ENCODE measurements at places on chromosomes 5 and 9.

- DNase-seq, result no peak
Observed at GRCh38 chr9:92723299-92723625, 41.4 kb downstream of the BICD2 start.

GRCh38 chr9:91034976-91035824 is 233.6 kb downstream of the SYK start:
- DNase-seq, result no peak

DNA sequence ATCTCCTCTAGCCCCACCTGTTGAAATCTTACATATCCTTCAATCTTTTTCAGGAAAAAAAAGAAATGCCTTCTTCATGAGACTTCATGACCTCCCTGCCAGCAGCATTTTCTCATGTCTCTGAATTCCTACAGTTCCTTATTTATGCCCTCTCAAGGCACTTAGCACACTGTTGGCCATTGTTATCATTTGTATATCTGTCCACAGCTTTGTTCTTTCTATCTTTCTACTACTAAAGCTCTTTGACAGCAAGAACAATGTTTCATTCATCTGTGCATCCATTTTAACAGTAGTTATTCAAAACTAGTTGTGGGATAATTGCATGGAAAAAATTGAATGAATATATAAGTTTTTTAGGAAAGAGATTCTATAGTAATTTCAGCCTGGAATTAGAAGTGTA is 20.9 kb upstream of the GZMA start:
- no peak for DNase-seq

- DNase-seq, result no peak
Observed at GRCh38 chr9:114386361-114386885, 1.4 kb downstream of the AKNA start.

DNA sequence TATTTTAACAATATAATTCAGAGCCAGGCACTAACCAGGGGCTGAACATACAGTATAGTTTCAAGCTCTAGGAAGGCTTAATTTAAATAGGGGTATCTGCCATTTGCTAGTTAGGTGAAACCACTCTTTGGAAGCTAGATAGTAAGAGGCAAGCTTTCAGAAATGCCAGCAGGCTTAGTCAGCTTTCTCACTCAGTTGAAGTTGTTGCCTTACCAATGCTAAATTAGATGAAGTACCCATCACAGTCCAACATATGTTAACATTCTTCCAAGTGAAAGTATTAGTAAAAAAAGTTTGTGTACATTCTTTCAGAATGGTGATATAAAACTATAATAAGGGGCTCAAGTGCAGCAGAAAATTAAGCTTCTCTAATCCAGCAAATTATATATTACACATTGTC is 215.0 kb downstream of the CNTLN start:
- DNase-seq, result no peak

- no peak for DNase-seq
Observed at GRCh38 chr9:127853312-127854183, 910 bp downstream of the ENG start.

GRCh38 chr5:55694152-55694830 is 17.8 kb downstream of the SLC38A9 start:
- no peak for DNase-seq

DNA sequence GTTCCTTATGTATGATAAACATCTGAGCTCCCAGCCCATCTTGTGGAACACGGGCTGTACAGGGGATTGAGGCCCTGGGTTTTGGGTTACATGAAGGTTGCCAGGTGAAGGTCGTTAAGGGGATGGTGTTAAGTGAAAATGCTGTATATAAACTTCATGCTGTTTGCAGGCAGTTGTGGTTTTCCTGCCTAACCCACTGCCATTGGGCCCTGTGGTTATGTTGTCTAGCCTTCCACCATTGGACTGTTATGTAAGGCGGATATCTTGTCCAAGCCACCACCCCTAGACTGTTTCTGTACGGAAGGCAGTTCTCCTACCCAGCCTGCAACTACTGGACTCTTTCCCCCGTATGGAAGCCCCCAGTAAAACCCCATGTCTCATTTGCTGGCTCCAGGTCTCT is 246.1 kb downstream of the KIF4B start:
- no peak for DNase-seq

DNA sequence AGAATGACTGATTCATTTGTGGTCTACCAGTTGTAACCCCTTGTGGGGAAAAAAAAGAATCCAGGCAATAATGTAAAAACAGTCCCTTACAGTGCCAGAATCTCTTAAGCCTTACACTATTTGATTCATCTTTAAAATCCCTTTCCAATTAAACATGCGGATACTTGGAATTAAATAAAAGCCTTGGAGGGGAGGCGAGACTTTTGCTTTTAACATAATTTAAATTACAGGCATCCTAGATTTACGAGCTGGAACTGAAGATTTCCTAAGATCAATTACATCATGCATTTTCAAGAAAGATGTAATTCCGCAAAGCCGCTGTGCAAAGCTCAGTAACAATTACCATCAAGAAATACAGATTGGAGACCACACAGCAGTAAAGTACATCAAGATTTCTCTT is 370.2 kb downstream of the MTRR start:
- no peak for DNase-seq

GRCh38 chr9:2181792-2182191 is 166.6 kb downstream of the SMARCA2 start:
- DNase-seq, result no peak

DNA sequence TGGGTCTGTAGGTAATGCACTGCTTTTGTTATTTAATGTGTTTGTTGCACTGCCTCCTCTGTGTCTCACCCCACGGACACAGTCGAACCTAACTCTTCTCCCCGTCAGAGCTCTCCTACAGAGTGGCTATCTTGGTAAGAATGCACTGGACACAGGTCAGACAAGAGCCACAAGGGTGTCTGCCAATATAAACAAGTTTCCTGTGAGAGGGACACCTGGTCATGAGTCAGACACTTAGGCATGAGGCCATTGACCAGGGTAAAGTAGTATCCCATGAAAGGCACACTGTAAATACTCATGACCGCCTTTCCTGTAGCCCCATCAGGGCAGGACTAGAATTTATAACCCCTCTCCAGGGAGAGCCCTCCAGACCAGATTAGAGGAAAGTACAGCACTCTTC is 115.5 kb downstream of the SLC12A2 start:
- DNase-seq, result no peak

DNA sequence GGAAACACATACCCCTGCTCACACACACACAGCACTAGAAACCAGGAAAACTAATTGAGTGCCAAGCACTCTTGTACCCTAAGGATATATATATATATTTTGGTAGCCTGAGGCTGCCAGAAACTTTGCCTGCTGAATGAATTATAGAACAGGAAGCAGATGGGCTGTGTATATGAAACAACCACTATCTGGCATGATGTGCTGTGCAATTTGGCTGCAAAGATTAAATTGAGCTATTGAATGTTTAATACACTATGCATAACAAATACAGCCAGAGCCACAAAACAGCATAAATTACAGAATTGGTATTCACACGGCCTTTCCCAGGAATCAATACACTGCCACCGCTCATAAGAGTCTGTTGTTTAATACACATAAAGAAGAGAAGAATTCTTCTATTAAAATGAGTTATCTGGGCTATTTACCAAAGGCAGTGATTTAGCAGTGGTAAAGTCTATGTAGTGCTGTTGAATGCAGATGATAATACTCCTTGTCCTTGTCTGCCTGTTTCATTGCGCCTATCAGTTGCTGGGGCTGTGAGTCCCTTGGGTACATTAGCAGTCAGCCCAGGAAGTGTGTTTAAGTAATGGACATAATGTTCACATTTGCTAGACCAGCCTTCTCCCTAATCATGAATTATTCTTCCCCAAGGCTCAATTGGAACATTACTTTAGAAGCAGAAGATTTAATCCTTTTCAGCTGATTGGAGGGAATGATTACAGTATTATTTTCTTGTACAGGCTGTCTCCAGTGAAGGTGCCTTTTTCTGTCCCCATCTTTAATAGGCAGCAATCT is 294.3 kb downstream of the TLE1 start:
- no peak for DNase-seq

DNA sequence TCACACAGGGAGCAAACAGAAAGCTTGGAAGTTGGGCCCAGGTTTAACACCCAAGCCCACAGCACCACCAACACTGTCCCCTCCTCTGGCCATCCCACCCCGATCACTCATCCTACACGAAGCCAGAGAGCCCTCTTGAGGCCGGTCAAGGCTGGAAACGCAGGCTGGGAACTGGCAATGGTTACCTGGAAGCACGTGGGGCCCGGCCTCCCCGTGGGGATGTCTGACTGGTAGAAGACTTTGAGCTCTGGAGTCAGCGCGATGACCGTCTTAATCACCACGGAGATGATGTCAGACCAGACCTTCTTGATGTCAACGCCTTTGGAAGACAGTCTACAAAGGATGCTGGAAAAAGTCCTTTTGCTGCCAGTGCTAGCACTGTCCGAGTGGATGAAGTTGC is 104.1 kb downstream of the TTLL11 start:
- DNase-seq, result no peak

- no peak for DNase-seq
Observed at GRCh38 chr5:4013106-4013898, 417.7 kb downstream of the IRX1 start.

DNA sequence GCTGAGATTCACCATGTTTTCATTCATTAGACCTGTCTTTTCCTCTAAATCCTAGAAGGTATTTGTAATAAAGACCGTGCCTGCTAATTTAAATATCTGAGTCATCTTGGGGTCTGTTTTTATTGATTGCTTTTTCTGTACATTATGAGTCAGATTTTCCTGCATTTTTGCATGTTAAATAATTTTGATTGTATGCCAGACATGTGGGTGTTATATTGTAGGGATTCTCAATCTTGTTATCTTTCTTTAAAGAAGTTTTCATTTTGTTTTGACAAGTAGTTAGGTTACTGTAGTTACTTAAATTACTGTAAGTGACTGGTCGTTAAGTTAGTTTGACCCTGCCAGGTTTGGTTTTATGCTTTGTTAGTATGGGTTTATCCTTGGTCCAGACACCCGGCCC is 35.1 kb downstream of the EXOSC2 start:
- no peak for DNase-seq

GRCh38 chr5:61020415-61020814 is 75.4 kb downstream of the NDUFAF2 start:
- DNase-seq, result no peak

GRCh38 chr9:6777213-6777902 is 19.6 kb downstream of the KDM4C start:
- DNase-seq, result no peak

- no peak for DNase-seq
Observed at GRCh38 chr5:168696611-168697010, 117.4 kb upstream of the PANK3 start.

DNA sequence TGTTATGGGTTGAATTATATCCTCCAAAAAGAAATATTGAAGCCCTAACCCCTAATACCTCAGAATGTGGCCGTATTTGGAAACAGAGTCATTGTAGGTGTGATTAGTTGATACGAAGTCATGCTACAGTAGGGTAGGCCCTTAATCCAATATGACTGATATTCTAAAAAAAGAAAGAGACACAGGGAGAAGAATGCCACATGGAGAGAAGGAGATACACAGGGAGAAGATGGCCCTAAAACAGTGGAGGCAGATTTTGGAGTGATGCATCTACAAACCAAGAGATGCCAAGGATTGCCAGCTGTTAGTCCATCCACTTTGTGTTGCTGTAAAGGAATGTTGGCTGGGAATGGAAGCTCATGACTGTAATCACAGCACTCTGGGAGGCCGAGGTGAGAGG is 21.3 kb downstream of the ARRDC3 start:
- no peak for DNase-seq

GRCh38 chr5:65076251-65076869 is 307.6 kb downstream of the CWC27 start:
- DNase-seq, result peak; percentile 3

GRCh38 chr5:151222790-151223446 is 974 bp downstream of the CCDC69 start:
- DNase-seq, result no peak

- no peak for DNase-seq
Observed at GRCh38 chr9:79570448-79571308, 1.1 kb upstream of the TLE4 start.

- DNase-seq, result no peak
Observed at GRCh38 chr5:134075102-134075501, 39.4 kb upstream of the TCF7 start.

DNA sequence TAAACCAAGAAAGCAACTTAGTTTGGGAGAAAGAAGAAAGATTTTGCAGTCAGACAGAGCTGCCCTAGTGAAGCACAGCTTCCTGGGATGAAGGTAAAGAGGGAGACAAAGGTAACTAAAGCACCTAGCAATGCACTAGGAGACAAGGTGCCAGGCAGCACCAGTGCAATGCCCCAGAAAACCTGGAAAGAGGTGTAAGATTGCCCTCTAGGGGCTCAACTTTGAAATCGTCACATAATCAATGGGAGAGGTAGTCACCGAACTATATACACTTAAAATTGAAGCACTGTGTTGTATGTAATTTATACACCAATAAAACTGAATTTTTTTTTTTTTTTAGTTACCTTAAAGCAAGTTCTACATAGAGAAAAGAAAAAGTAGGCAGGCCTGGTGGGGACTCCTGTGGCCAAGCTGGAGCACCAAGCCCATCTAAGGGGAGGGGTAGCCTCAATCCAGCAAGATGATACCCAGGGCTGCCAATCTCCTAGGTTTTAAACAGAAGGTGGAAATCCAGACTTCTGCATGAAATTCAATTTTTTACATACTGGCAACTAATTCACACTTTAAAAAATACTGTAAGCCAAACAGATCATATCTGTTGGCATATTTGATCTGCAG is 48.2 kb downstream of the CDK5RAP2 start:
- DNase-seq, result no peak

DNA sequence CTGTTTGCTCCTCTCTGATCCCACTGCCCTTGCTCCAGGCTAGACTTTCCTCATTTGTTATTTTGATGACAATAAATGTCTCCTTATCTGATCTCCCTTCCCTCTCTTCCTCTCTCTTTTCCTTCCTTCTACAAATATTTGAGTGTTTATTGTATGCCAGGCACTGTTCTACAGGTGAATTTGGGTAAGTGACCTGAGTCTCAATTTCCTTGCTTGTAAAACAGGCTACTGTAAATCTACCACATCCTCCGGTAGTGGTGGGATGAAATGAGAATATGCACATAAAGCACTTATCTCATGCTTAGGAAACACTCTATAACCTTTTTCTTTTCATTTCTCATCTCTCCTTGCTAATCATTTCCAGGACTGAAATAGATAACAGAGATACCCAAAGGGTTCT is 86.4 kb downstream of the HMHB1 start:
- no peak for DNase-seq

- DNase-seq, result no peak
Observed at GRCh38 chr5:64977779-64978178, 209.0 kb downstream of the CWC27 start.

DNA sequence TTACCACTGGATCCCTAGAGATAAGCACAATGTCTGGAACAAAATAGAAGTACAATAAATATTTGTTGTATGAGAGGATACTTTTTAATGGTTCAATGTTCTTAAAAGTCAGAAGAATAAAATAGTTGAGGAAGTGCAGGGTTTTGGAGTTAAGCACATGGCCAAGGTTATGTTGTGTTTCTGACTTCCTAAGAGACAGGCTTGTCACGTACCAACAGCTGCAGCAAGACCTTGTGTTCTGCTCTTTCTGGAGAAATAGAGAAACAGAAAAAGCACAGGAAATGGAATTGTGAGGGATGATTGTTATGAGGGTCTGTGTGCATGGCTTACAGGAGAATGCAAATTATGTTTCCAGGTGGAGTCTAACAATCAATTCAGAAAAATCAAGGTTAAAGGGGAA is 12.9 kb downstream of the CARTPT start:
- no peak for DNase-seq

GRCh38 chr5:21574961-21575360 is 1278.2 kb downstream of the CDH12 start:
- DNase-seq, result no peak
